Activated T-helper 17 cell treated with anti-CD3 and anti-CD28 coated beads, Interleukin-2, amount 50 U/mL, for 72 hours (primary cell): ENCODE measurements at places on chromosomes 2 and 18. TPM values are rescaled to one million over a fixed set of nuclear protein-coding genes. Genes with fewer than 3 reads are reported as not detected.

Gene POTEJ
- not detected for total RNA-seq

Gene CIB4
- total RNA-seq, result not detected

Gene STON1
- total RNA-seq, result 4.2 TPM

- no peak for ATAC-seq
These were observed 64.0 kb upstream of the CERS6 start for GRCh38 chr2:168392024-168392423.

DNA sequence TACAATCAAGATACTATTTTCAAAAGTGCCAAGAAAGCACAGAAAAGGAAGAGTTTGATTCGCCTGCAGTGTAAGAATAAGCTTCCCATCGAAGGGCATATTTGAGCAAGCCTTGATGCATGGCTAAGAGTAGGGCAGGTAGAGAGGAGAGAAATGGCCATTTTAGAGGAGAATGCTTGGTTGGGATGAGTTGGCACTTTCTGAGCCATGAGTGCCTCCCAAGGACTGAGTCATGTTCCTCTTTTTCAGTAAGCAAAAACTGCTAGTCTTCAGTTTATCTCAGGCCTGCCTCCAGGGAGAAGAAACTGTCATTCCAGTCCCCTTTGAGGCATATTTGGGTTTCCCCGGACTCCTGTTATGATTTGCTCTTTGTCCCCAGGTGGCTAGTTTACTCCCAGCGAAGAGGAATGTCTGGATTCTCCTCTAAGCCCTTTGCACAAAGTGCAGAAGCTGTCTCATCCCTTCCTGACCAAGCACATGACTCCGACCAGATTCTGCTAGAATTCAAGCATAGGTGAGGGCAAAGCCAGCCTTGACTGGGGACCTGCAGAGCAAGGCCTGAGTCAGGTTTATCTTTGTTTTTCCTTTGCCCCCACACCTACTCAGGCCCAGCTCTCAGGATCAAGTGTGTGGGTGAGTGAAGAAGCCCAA, 115.2 kb downstream of the TTC32 start:
- ATAC-seq, result peak; percentile 82

- no peak for ATAC-seq
These were observed 15.0 kb downstream of the NFU1 start for GRCh38 chr2:69422198-69422597.

GRCh38 chr2:54366487-54367280, 89.4 kb upstream of the SPTBN1 start:
- ATAC-seq, result no peak

DNA sequence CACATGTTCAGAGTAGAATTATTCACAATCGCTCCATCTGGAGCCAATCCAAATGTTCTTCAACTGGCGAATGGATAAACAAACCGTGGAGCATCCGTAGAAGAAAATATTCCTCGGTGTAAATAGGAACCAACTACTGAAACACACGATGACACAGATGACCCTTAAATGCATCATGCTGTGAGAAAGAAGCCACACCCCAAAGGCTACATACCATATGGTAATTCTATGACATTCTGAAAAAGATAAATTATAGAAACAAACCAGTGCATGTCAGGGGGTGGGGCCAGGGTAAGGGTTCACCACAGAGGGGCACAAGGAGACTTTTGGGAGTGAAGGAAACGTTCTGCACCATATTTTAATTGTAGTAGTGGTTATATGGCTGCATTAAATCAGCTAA, 312.2 kb upstream of the SMIM21 start:
- no peak for ATAC-seq

- no peak for ATAC-seq
These were observed 162.7 kb downstream of the PKP4 start for GRCh38 chr2:158619496-158619895.

- no peak for ATAC-seq
These were observed 56.6 kb downstream of the ZNF804A start for GRCh38 chr2:184654945-184655344.

DNA sequence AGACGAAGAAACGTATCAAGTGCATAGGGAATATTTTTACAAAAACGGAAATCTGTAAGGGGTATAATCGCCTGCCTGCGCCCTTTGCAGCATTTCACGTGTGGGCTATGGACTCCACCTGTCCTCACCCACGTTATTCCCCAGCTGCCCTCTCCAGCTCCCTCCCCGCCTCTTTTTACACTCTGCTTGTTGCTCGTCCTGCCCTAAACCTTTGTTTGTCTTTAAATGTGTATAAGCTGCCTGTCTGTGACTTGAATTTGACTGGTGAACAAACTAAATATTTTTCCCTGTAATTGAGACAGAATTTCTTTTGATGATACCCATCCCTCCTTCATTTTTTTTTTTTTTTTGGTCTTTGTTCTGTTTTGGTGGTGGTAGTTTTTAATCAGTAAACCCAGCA, 169.4 kb upstream of the SIX3 start:
- no peak for ATAC-seq
